ENCODE measurements at places on chromosomes 4 and X.

- peak; percentile 14 for DNase-seq
These were observed 586 bp downstream of the BCAP31 start for GRCh38 chrX:153723351-153724251.

DNA sequence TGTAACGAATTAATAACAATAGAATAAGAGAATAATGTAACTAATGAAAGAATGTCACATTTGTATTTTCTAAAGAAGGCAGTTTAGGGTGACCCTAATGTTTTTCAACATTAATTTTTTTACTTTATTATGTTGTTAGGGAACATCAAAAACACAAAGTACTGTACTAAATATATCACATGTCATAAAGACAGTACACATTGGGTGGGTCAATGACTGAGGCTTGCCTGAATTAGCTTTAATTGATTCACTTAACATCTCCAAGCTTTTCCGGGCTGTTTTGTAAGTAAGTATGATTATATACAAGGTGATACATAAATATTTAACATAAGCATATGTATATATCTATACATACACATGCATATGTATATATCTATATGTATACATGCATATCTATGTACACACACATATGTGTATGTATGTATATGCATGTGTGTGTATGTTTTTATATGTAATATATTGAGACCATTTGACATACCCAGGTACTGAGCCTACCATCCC is 43.4 kb upstream of the KLF3 start:
- DNase-seq: no peak

GRCh38 chrX:12419591-12419990 is 281.3 kb downstream of the FRMPD4 start:
- DNase-seq: no peak

DNA sequence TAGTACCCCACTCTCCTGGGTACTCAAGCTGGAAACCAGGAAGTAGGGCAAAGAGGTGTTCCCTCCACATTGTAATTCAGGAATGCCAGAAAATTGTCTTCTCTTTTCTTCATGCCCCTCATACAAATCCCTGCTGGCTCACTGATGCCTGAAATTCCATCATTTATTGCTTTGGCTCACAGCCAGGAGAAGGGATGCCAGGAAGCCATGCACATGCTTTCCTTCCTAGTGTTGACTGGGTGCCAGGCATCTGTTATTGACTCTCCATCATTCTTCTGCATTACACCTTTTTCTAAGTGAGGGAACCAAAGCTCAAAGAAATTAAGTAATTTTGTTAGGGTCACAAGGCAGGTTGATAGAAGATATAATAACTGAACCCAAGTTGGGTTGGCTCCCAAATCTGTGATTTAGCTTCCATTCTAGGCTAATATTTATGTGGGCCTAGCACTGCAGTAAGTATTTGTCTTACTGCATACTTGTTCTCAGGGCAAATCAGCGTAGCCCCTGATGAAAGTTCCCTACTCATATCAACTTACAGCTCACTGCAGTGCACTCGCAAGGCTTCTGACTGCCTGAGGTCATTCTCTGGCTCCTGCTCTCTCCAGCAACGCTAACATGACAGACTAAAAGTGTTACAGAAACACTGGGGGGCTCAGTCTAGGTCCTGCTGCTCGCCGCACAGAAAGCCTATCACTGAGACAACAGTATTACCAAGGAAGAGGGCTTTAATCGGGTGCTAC is 89.0 kb downstream of the TRAPPC11 start:
- no peak for DNase-seq

DNA sequence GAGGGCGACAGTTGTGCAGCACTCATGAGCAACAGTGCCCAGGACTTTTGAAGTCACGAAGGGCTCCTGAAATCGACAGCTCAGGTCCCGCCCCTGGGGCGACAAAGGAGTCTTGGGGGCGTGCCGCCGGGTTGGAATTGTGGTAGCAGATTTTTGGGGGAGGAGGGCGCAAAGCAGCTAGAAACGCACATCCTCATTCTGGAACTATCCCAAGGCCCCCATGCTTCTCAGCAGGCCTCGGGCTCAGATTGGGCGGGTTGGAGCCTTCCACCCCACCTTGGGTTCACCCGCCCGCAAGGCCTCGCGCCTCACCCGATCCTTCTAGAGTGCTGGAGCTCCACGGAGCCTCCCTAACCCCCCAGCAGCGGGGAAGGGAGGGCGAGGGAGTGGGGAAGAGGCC is 85.5 kb downstream of the HPRT1 start:
- DNase-seq: peak; percentile 62

- no peak for DNase-seq
These were observed 51.9 kb upstream of the DCTD start for GRCh38 chr4:182968917-182969650.

DNA sequence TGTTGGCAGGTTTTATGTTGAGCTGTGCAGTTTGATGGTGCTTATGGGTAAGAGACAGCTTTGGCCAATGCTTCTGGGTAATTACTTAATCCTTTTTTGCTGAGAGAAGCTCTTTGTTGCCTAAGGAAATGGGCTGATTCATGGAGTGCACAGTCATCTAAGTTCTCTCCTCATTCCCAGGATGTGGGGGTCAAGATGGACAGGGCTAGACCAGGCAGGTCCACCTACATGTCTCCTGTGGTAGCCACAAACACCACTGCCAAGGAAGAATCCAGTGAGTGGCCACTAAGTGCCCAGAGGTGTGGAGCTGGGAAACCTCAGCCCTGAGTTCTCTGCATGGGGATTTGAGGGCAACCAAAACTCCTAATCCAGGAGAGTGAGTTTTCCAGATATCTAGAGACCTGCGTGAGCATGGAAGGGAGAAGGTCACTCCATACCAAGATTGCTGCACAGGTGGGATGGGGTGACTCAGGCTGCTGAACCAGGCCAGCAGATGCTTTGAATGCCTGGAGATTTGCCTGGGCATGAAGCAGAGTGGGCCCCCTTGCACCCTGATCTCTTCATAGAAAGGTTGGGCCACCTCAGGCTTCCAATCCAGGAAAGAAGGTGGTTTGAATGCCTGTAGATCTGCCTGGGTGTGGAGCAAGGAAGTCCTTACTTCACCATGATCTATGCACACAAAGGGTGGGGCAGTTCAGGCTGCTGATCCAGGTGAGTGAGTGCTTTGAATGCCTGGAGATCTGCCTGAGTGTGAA is 234.8 kb upstream of the GNPDA2 start:
- DNase-seq: no peak

DNA sequence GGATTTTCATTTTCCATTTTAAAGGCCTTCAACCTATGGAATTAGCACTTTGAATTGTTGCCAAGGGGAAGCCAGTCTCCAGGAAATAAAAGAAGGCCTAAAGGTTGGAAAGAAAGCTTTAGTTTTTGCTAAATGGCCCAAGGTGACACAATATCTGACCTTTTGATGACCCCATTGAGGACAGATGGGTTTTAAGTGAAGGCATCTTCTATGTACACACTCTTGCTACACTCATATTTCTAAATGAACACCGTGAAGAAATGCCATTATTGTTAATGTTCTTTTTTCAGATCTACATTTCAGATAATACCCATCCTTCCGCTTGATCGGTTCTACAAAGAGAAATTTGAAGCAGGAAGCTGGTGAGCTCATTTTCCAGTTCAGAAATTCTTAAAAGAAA is 162.8 kb upstream of the POU3F4 start:
- no peak for DNase-seq

DNA sequence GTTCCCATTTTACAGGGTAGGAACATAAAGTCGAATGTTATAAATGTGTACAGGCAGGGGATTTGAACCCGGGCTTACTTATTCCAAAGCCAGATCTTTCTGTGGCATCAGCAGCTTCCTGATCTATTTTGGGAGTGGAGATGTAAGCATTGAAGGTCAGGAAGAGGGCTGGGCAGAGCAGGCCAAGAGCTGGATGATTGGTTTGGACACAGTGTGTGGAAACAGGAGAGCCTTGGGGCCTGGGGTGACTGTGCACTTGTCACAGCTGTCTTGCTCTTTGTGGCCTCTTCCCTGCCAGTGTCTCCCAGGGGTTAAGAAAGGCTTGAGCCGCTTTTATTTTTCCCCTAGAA is 127.9 kb upstream of the ENPP6 start:
- no peak for DNase-seq

GRCh38 chr4:164136180-164136616 is 617.7 kb upstream of the SMIM31 start:
- peak; percentile 75 for DNase-seq

DNA sequence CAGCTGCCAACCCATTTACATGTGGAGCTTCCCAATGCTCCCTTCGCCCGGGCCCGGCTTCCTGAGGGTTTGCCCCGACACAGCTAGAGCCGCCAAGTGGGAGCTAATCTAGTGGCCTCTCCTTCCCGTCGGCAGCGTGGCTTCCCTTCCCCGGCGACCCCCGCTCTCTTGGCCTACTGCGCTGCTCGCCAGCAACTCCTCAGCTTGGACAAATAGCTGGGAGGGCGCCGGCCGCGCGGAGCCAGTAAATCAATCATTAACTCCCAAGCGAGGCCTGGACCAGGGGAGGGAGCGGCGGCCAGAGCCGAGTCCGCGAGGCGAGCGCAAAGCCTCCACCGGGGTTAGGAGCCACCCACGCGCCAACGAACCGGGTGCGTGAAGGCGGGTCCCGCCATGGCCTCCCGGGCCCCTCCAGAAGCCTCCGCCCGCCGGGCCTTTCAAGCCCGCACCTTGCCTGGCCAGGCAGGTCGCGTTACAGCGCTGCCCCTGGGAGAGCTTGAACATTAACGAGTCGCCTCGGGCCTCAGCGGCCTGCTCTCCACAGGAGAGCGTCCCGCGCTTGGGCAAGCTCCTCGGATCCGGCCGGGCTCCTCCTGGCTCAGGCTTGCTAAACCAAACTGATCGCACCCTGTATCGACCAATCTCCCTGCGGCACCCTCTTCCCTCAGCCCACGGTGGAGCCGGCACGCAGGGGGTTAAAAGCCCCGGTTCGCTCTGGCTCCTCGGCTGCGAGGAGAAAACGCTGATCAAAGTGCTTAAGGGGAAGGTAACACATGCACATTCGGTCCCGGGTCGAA is 10.6 kb upstream of the BCOR start:
- no peak for DNase-seq

DNA sequence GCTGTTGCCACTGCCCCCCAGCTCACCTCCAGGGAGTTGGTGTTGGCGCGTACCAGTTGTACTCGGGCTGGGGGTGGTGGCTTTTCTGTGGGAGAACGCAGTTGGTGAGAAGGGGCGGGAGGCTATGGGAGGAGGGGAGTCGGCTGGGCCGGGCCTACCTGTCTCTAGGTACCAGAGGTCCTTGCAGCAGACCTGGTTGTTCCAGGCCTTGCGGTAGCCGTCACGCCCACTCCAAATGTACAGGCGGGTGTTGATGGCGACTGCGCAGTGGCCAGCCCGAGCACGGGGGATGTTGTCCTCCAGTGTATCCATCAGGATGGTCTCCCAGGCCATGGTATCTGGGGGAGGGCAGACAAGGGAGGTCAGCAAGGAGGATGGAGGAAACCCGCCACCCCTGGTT is 11.5 kb downstream of the HCFC1 start:
- DNase-seq: no peak

- no peak for DNase-seq
These were observed 43.5 kb upstream of the PDE5A start for GRCh38 chr4:119672086-119672485.

DNA sequence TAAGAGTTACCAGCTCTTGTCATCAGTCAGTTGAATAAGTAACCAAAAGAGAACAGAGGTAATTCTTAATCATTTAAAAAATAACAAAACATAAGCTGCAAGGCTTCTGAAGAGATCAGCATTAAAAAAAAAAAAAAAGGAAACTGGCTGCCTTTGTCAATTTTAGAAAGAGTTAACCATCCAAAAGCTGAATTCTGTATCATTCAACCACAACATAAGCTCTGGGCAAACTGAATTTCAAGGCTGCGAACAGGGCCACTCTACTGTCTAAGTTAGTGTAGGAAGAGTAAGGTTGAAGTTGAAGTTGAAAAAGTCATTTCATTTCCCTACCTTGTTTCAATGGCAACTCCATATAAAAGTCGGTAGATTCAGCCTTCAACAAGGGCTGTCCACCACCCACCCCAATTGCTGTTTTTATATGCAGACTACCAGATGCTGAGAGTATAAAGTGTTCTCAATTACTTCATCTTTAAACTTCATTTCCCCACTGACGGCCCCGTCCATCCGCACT is 1.1 kb upstream of the LIN54 start:
- no peak for DNase-seq

DNA sequence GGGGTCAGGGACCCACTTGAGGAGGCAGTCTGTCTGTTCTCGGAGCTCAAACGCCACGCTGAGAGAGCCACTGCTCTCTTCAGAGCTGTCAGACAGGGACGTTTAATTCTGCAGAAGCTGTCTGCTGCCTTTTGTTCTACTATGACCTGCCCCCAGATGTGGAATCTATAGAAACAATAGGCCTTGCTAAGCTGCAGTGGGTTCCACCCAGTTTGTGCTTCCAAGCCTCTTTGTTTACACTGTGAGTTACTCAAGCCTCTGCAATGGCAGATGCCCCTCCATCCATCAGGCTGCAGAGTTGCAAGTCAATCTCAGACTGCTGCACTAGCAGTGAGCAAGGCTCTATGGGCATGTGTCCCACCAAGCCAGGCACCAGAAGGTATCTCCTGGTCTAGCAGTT is 158.1 kb downstream of the DTHD1 start:
- no peak for DNase-seq

- DNase-seq: peak; percentile 50
These were observed 229.8 kb upstream of the LDB2 start for GRCh38 chr4:17128268-17128667.

GRCh38 chr4:94226763-94227162 is 19.1 kb downstream of the SMARCAD1 start:
- DNase-seq: no peak

DNA sequence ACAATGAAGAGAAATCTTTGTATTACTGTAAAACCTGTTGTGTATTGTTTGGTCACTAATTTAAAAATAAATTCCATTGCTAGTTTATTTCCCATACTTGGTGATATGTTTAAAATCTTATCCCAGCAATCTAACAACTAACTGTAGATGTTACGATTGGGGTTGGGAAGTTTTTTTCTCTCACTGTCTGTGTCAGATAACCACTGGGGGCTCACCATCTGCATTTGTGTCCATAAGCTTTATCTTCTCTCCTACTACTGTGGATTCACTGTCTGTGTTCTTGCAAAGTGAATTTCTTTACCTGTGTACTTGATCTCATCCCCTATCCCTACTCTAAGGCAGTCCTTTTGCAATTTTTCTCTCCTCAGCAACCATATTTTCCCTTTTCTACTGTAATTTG is 81.3 kb downstream of the STIM2 start:
- no peak for DNase-seq

- no peak for DNase-seq
These were observed 169.5 kb upstream of the SMARCAD1 start for GRCh38 chr4:94038195-94038594.

DNA sequence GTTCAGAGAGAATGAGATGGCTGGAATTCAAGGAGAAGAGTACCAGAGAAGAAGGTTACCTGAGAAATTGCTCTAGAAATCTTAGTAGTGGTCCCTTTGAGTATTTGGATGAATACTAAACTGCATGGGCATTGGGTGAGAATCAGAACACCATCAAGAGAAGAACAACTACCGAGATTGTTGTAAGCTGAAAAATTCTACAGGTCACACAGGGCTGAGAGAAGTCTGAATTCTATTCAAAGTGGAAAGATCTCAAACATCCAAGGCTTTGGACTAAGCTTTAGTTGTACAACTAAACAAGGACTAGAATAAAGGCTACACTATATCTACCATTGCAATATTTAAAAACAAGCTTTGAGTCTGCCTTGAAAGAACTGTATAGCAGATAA is 40.8 kb downstream of the LRBA start:
- no peak for DNase-seq

Measured in fibroblast of upper back skin (primary cell).